ENCODE measurements at places on chromosomes 1 and 21.
A peak's percentile ranks its signal among the peaks of the same experiment; 100 is the strongest.

DNA sequence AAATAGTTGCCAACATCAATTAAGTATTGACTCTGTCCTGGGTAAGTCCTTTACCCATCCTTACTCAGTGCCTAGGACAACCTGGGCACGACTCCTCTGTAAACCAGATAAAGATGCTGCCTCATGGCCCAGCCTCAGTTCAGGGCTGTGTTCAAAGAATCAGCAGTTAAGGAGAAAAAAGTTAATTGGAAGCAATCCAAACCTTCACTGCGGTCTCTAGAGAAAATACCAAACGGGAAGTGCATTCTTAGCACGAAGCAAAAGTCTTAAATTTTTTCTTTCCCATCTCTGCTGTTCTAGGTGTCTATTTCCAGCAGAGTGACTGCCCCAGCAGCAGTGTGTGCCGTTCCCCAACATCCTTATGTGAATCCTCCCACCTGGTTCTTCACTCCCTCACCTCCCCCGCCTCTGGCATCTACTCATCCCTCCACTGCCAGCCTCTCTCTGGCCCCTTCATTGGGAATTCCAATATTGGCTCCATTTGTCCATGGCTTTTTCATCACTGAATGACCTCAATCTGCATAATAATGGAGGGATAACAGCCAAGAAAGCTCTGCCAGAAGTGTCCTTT is 23.2 kb downstream of the KANK4 start:
- DNase-seq, result peak; percentile 69

GRCh38 chr1:156143765-156144489 is 9.5 kb upstream of the SEMA4A start:
- no peak for DNase-seq

DNA sequence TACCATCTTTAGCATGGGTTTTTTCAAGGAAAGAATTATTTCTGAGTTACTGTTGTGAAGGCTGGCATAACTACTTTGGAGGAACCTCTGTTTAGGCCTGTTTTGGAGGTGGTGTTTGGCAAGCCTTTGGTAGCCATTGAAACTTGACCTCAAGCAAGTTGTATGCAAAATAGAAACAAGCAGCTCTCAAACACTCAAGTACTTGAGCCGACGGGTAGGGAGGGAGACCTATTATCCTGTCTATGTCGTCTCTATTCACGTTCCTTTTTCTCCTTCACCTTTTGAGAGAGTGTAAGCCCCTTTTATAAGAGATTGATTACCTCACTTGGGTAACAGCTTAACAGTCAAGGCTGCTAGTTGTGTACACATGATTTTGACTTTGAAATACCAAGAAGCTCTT is 878.3 kb upstream of the CXADR start:
- DNase-seq, result no peak

- no peak for DNase-seq
Measured at GRCh38 chr1:151721788-151722510, 627 bp downstream of the RIIAD1 start.

DNA sequence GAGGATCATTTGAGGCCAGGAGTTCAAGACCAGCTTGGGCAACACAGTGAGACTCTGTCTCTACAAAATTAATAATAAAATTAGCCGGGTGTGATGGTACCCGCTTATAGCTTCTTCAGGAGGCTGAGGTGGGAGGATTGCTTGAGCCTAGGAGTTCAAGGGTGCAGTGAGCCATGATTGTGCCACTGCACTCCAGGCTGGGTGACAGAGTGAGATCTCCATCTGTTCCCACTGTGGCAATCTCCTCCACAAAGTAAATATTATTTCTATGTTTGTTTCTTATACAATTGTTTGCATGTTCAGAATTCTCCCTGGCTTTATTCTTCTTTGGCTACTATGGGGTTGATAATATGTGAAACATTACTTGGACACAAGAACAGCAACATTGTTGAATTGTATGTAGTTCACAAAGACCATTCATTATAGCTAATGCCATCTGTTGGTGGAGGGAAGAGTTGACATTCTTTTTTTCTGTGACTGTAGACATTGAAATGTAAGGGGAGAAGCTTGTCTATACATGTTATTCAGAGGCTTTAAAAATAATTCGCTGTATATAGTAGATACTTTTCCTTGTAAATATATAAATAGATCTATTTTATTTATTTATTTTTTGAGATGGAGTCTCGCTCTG is 47.8 kb upstream of the SRSF10 start:
- DNase-seq, result peak; percentile 38

GRCh38 chr1:27544834-27545233 is 54.9 kb upstream of the WASF2 start:
- no peak for DNase-seq

DNA sequence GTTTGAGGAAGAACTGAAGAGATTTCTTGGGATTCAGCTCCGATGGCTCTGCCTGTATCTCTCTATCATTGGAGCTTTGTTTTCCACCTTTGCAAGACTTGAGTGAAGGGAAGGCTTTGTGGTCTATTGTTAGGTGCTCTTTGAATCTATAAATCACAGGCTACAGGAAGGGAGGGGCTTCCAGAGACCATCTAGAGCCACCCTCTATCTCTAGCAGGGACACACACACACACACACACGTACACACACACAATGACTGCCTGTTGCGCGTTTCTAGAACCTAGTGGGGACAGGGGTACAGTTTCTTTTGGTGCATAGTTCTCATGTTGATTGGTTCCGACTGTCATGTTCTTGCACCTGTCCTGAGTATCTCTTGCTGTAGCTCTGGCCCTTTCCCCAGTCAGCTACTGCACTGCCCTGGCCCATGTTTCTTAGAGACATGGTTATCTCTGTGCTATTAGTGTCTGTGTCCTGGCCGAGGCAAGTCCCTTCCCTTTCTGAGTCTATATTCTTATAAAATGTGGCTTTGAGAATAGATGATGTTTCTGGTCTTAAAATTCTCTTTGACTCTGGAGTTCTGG is 60.7 kb downstream of the MAN1C1 start:
- no peak for DNase-seq

GRCh38 chr1:168498159-168498631 is 45.6 kb downstream of the XCL2 start:
- peak; percentile 37 for DNase-seq

DNA sequence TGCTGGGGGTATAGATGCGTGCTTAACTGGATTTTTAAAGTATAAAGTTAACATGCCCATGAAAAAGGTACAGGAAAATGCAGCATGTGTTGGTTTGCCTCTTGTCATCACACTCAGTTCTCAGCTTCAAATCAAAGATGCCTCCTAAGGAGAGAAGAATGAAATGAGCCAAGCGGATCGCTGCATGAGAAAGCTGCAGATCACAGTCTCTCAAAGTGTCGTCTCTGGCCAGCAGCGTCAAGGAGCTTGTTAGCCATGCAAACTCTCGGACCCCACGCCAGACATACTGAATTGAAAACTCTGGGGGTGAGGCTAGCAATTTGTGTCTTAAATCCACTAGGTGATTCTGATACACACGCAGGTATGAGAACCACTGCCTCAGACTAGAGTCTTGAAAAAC is 297.2 kb downstream of the AJAP1 start:
- no peak for DNase-seq

- DNase-seq, result no peak
Measured at GRCh38 chr1:201535046-201535918, 3.6 kb upstream of the NAV1 start.

DNA sequence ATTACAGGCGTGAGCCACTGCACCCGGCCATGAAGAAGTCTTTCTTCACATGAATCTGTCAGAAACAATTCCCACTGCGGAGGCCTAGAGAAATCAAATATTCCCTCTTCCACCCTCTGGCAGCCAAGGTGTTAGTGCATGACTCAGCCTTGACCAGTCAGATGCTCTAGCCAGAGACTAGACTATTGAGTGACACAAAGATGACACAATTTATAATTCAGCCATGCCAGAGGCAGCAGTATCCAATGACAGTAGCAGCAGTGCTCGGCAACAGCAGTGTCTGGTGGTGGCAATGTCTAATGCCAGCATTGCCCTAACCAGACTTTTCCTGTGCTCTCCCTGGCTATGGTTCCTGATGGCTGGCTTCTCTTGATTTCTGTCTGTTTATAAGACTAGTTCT is 8.7 kb downstream of the CTXND2 start:
- no peak for DNase-seq

All from astrocyte of the cerebellum (primary cell).